GM23248 (cell line): ENCODE measurements at places on chromosomes 7 and 10. TPM values are rescaled to one million over a fixed set of nuclear protein-coding genes. Genes with fewer than 3 reads are reported as not detected.

Gene TLX1
- not detected in 2 replicates for total RNA-seq

Gene TSC22D4
- total RNA-seq, result 18.6 and 30.7 TPM in 2 replicates

Gene NUDT13
- 0.51 and 1.7 TPM in 2 replicates for total RNA-seq

Gene WDFY4
- total RNA-seq, result not detected in 2 replicates

GRCh38 chr10:5584895-5585516, 60.2 kb downstream of the CALML3 start:
- peaks cover 30% of the 10 kb centered on the region for H3K4me1 ChIP-seq
- peak overlapping the region; percentile 86 for H3K27ac ChIP-seq
- peak; percentile 98 for DNase-seq

- no peak for DNase-seq
- no peaks in the 10 kb centered on the region for H3K27me3 ChIP-seq
- H3K36me3 ChIP-seq, result no peaks in the 10 kb centered on the region
- no peak overlapping the region for H3K4me3 ChIP-seq
- H3K4me1 ChIP-seq, result no peaks in the 10 kb centered on the region
Observed at GRCh38 chr10:19775296-19775695, 40.9 kb upstream of the PLXDC2 start.
